ENCODE measurements at places on chromosomes 5 and 9.

DNA sequence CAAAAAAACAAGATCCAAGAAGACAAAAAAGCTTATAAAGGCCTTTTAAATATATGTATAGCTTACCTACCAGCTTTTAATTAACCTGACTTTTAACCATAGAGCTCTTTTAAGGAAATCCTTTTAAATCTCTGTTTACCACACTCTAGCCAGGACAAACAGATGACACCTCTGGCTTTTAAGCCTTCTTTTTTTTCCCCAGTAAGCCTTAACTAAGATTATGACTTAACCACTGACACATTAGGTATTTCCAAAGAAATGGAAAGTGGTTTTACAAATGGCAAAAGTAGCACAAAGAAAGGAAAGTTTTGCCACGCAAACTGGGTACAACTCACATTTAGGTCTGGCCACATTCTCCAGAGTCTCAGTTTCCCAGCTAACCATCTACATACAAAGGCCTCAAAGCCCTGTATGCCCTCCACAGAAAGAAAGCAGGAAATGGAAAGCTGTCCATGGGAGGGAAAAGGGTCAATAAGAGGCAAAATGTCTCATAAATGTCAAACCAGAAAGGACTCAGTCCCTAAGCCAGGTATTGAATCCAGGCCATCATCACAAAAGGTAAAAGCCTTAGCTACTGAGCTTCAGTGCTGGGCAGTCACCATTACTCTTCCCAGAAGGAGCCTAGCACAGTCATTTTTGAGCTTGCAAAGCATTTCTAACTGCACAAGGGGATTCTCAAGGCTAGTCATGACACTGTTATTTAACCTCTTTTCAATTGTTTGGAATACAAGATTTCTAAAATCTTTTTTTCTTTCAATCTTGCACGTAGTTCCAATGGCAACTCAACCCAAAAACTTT is 19.7 kb downstream of the TMEM161B start:
- DNase-seq = no peak

DNA sequence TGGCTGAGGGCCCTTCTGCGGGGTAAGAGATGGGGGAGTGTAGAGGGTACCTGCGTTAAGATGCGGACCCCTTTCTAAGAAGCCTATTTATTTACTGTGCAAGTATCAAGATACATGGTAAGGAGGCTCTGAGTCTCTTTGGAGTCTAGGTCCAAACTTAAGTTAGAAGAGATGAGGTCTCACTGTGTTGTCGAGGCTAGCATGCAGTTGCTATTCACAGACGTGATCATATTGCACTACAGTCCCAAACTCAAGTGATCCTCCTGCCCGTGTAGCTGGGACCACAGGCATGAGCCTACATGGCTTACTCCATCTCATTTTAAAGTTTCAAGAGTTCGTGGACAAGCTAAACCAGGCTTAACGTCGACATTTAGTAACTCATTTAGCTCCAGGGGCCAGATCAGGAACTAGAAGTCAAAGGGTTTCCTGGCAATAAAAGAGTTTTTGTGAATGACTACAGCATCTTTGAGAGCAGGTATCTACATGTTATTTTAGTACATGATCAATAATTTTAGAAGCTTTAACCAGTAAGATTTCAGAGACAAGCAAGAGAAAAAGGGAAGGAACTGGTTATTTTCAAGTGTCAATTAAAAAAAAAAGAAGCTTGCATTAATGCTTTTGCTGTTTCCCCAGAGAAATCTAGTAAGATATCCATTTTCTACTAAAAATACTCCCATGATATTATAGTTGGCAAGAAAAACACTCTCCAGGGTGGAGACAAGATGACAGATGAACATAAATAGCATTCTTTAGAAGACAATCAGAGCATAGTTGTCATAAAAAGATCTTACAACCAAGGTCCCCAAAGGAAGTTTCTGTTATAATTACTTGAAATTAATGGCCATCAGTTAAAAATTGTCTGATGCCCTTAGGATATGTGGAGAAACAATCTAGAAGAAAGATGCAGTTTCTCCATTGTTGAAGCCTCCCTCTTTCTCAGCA is 141.3 kb downstream of the SCAMP1 start:
- DNase-seq = no peak

GRCh38 chr9:34503406-34503805 is 19.4 kb downstream of the ENHO start:
- DNase-seq = no peak

DNA sequence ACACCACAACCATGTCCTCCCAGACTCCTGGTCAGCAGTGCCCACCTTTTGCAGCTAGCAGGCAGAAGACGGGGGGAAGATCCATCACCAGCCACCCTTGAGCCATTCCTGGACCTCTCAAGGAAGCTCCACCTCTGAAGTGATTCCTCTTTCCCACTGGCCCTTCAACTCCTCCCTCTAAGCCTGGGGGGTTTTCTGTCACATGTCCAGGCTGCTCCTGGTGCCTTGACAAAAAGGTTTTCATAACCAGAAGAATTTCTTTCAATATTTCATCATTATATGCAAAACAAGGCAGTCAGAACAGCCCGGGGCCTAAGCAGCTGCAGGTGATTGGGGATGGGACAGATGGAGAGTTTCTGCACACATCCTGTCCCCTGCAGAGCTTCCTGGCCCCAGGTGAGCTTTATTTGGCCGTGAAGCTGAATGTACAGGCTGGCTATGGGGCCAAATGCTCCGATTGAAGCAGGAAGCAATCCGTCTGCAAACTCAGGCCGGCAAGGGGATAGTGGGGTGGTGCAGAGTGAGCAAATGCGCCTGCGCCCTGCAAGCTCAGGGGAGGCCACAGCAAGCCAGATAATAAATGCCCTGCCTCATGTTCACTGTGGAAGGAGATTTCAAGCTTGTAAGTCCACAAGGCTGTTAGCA is 173.5 kb downstream of the C5orf15 start:
- no peak for DNase-seq

DNA sequence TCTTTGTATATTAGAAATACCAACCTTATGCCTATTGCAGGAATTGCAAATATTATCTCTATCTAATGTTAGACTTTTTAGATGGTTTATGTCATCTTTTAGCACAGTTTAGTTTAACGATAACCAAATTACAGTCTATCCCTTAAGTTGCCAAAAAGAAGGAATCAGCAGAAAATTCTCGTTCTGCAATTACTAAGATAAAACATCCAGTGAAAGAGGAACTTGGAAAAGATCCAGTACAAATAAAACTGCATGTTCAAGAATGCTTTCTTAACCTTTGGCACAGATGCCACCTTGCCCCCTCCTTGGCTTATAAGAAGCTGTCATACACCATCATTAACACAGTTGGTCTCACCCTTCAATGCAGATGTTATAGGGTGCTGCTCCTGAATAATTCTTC is 124.0 kb downstream of the SEMA5A start:
- no peak for DNase-seq

GRCh38 chr5:167513381-167513780 is 778.1 kb upstream of the WWC1 start:
- DNase-seq = no peak

GRCh38 chr9:12464400-12464799 is 228.8 kb upstream of the TYRP1 start:
- DNase-seq = no peak

DNA sequence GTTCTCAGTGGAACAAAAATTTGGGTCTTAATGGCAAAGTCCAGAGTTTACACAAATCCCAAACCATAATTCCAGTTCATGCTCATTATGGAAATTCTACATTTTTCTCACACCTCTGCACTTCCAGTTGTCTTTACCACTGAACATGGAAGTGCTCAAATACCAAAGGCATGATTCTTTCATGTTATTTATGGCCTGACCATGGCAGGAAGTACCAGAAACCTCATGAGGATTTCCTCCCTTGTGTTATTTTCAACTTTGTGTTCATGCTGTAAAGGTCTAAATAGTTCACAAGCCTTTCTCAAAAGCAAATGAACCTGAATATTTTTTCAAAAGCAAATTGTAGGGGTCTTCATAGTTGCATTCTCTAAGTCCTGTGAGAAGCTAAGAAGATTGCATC is 82.0 kb upstream of the ITGA1 start:
- no peak for DNase-seq

DNA sequence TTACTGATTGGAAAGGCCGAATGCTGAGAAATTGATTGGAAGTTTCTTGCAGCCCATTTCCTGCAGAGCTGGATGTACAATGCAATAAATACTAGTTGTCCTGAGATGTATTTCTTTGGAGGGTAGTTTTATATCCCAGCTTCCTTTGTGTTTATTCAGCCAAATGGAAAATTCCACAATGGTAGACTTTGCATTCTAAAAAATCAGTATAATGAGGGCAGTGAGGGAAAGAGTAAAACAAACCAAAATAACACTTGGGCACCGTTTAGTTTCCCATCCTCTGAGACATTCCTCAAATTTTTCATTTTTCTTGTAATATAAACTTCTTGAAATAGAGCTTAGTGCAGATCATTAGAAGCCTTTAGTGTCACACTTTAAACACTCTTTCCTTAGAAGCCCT is 379.4 kb downstream of the EBF1 start:
- DNase-seq = no peak

DNA sequence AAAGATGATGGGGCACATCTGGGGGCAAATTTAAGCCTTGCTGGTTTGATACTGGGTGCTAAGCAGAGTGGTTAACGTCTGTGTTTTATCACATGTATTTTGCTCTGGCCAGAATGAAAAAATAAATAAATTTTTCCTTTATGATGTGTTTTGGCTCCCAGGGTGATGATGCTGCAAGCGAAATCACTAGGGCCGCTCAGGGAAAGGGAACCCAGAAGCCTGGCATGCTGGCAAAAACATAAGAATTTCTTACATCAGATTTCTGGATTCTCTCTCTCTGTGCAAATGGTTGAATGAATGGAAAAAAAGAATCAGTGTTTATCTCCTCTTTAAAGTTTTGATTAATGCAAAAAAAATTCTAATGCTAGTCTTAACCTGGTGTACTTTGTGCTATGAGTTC is 1975.2 kb upstream of the C9orf72 start:
- no peak for DNase-seq

All from aorta (tissue), 5 donors.